ENCODE measurements at places on chromosomes 3 and 15.

GRCh38 chr15:24761704-24762302, 86.2 kb downstream of the NPAP1 start:
- DNase-seq = no peak

GRCh38 chr3:175226444-175226843, 367.3 kb downstream of the NAALADL2 start:
- DNase-seq = no peak

- DNase-seq = no peak
Measured at GRCh38 chr15:57872281-57873030, 165.9 kb downstream of the POLR2M start.

DNA sequence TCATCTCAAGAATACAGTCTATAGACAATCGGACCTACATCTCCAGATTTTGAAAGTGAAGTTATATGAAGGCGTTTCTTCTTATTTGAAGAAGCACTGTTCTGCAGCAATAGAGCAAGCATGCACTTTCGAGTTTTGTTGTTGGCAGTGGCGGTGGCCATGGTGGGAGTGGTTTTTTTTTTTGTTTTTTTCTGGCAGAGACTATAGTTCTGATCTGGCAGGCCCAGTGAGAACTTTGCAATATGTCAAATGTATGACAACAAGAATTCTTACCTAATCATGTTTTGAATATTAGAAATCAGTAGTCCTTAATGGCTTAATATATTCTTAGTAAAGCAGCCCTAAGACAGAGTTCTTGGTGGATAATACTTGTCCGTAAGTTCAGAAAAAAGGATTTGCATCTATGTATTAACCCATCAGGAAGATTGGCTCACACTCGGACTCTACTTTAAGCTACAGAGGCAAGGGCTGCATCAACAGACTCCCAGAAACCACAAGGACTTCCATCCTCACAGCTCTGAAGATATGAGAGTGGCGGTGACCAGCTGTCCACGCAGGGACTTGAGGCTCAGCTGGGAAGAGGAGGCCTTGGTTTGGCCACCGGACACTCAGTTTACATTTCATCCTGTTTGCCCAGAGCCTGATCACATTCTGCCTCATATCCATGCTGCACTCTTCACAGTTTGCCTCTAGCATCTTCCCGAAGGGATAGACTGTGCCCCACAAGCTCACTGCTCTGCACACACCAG, 124.1 kb upstream of the THBS1 start:
- no peak for DNase-seq

DNA sequence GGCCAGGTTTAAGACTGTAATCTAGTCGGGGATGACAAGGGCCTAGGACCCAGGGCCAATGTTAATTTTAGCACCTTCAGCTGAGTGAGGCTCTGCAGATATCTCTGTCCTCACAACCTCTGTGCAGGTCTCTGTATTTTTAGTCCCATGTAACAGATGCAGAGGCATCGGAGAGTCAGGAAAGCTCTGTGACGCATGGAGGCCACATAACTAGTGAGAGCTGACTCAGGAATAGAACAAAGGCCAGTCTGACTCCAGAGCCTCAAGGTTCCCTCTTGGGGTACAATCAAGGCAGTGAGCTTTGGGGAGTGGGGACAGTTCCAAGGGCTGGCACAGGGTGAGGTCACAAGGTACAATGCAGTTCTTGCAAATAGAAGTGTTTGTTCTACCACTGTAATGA, 31.0 kb downstream of the FSTL1 start:
- DNase-seq = no peak

DNA sequence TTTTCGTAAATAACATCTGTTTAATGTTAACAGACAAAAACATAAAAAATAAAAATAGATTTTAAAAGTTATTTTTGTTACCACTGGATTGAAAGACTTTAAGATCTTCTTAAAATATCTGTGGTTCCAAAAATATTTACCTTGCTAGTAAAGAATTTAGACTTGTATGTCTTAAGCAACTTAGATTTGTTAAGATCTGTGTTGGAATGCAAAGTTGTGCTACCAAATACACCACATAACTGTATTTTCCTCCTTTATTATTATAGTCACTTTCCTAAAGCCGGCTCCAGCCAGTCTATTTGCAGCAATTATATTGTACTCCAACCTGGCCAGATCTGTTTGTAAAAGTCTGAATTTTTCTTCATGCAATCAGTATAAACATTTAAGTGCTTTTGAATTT, 63.7 kb downstream of the SPRED1 start:
- no peak for DNase-seq

- peak; percentile 2 for DNase-seq
Measured at GRCh38 chr3:43071313-43071893, 34.5 kb downstream of the POMGNT2 start.

DNA sequence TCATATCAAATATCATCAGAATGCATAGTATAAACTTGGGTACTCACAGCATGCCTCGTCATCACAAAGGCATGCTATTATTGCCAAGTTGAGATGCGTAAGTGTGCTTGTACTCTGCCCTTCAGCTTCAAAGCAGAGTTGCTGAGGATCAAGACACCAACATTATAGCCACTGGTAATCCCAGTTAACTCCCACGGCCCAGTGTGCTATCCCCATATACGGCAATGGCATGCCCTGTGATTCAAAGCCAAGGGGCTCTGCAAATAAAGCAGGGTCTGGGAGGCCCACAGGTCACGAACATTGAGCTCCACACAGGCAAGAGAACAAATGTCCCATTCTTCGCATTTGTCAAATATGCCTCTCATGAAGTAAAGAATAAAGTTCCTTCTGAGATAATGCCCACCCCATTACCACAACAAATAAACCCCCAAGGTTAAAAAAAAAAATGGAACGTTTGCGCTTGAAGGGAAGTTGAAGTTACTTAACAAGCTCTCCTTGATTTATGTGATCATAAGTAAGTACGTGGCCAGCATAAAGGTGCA, 298.1 kb upstream of the NECTIN3 start:
- no peak for DNase-seq

DNA sequence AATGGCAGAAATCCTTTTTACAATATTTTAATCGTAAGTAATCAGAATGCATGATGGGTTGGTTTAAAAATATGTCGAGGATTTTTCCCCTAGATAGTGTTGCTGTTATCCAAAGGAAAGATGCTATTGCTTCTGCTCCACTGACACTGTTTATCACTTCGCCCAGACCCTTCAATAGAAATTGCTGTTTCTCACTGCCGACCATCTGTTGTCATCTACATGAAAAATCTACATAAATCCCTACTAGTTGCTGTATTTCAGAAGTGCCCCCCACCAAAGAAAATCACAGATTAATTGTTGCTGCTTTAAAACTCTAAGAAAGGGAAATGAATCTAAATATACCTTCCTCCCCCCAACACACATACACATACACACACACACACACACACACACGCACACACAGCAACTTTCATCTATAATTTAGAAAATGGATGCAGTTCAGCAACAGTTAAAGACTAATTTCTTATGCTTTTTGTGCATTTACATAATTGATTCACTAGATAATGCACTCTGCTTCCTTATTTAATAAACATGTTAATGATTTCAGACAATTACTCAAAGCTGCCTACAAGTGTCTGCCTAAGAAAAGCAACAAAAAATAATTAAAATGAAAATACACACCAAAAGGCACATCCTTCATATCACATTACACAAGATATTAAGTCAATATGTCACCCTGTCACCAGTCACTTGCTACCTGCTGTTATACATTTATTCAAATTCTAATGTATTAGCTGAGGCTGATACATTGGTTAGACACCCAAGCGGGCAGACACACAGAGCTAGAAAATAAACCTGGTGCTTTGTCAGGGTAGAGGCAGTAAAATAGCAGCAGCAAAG, 82.8 kb downstream of the RORA start:
- DNase-seq = no peak

- no peak for DNase-seq
Measured at GRCh38 chr3:171462224-171462623, 2.0 kb upstream of the TNIK start.

DNA sequence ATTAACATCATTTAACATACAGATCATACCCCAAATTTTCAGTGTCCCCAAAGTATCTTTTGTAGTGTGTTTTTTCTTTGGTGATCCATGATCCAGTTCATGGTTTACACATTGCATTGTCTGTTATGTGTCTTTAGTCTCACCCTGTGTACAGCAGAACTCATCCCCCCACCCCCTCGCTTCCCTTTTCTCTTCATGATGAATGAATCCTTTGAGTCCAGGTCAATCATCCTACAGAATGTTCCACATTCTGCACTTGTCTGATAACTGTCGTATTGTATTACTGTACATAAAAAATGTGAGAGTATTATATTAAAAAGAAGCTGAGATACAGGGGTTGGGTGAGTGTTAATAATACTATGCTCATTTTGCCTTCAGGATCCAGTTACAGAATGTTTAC, 14.6 kb upstream of the NIT2 start:
- no peak for DNase-seq

- DNase-seq = no peak
Measured at GRCh38 chr3:23735535-23736326, 70.0 kb upstream of the UBE2E1 start.

DNA sequence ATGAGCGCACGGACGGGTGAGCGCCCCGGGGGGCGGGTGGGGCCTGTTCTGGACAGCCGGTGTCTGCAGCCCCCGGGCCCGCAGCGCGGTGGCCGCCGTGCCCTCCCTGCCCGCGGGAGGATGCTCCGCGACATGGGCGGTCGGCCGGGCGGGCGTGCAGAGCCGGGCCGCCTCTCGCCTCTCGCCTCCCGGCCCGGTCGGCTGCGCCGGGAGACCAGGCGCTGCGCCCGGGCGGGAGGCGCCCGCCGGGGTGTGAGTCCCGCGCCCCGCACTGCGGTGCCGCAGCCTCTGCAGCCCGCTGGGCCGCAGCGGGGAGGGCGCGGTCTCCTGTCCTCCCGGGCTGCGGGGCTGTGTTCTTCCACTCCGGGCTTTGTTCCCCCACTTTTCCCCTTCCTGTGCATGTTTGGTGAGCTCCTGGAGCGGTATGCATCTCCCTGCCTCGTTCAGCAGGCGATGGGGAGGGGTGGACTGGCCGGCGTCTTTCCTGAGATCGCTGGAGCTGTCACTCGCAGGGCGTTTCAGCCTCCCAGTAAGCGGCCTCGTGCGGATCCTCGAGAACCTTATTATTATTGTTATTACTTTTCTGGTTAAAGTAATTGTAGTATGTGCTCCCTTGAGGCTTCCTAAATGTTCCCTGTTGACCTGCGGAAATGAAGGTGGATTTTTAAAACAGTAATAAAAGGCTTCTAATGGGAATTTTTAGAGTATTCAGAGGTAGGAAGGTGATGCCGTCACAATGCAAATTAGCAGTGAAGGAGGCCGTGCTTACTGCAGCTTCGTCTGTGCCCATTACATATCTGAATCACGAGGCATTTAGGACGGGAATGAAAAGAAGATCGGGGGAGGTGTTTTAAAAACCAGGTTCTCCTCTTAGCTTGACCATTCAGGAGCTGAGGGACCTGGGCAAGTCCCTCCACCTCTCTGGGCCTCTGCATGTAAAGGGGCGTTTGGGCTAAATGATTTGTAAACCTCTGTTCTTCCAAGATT, 593 bp downstream of the TMOD2 start:
- DNase-seq = peak; percentile 36

- DNase-seq = no peak
Measured at GRCh38 chr3:13197795-13198194, 124.6 kb upstream of the IQSEC1 start.

DNA sequence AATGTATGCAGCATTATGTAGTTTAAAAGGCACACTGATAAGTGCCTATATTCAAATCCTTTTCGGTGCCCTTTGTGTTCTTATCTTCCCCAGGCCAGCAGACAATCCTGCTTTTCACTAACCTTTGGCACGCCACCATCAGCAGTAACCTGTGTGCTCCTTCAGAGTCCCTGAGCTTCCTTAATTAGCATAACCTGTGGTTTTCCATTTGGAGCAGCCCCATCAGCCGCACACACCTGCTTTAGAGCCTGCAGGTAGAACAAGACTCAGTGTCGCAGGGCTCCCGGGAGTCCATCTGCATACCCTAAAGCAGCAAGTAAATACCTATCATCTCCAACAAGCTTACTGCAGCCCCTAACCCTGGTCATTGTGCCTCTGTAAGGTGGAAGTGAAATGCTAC, 755.1 kb downstream of the ROBO2 start:
- DNase-seq = no peak

DNA sequence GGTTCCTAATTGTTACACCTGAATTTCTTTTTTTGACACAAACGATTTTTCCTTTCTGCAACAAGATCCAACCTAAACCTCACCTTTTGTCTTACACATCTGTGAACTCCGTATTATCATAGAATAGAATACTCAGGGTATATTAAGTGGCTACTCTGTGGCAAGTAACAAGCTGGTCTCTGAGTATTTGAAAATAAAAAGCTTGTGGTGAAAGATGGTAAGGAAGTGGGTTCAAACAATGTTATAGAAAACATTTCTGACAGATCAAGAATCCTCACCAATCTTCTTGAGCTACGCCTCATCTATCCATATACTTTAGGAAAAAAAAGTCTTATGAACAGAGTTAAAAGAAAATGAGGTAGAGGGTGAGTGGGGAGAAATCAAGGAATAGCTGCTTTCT, 3.5 kb upstream of the ANKRD28 start:
- DNase-seq = no peak

DNA sequence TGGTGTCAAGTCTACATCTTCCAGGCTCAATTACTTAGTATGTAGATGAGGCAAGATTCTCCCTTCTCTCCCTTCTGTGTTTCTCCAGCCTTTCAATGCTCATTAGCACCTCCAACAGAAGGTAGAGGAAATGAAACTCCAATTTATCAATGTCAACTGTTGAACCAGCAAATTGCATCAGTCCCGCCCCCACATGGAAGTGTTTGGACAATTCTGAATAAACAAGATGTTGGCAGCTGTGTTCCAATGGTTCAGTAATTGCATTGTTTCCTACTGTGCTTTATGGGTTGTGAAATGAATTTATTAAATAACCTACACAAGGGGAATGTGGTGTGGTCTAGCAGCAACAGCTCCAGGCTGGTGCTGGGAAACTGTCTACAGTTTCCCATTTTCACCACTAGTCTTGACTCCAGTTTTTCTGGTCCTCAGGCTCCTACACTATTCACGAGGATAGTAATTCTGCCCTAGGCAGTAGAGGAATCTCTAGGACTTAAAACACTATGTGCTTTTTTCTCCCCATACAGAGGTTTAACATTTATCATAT, 91.9 kb downstream of the MB21D2 start:
- peak; percentile 85 for DNase-seq

DNA sequence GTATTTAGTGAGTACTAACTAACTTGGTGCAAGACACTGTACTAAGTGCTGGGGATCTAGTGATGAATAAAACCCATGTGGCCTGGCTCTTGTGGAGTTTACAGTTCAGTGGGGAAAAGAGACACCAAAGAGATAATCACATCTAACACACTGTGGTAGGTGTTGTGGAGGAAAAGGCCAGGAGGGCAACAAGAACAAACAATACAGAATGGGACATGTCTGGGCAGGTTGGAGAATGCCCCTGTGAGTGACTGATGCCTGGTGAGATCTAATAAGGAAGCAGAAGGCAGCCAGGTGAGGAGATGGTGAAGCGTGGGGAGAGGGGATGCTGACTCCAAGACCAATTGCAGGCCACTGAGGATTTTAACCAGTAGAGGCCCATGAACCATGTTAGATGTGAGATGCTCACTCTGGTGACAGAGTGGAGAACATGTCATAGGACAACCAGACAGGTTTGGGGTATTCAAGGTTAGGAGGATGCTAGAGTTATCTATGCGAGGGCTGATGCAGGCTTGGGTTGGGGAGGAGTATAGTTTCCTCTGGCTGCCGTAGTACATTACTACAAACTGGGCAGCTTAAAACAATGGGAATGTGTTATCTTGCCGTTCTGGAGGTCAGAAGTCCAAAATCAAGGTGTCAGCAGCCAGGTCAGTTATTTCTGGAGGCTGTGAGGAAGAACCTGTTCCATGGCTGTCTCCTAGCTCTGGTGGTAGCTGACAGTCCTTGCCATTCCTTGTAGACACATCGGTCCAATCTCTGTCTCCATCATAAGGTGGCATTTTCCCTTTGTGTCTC, 81.4 kb downstream of the ARNT2 start:
- DNase-seq = no peak
